ENCODE measurements at places on chromosomes 12 and 14.

DNA sequence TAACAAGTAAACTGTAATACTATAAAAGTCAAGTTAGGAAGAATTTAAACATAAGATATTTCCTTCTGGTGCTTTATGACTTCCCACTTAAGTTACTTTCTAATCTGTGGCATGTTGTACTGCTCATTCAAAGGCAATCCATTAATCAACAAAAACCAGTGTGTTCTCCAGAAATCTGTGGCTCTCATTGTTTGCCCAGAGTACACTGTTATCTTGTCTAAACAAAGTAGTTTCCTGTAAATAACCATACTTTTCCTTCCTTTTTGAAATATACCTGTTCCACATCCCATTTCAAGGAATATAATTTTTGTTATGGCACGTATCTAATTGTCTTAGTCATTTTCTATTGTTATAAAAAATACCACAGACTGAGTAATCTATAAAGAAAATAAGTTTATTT is 184.1 kb downstream of the CCER1 start:
- DNase-seq = no peak

GRCh38 chr12:48004053-48004941 is at the start of gene COL2A1:
Gene COL2A1 (minus strand): TSS chr12:48004476. CDS start chr12:48004321, 155 bp downstream.
- no peak for DNase-seq

DNA sequence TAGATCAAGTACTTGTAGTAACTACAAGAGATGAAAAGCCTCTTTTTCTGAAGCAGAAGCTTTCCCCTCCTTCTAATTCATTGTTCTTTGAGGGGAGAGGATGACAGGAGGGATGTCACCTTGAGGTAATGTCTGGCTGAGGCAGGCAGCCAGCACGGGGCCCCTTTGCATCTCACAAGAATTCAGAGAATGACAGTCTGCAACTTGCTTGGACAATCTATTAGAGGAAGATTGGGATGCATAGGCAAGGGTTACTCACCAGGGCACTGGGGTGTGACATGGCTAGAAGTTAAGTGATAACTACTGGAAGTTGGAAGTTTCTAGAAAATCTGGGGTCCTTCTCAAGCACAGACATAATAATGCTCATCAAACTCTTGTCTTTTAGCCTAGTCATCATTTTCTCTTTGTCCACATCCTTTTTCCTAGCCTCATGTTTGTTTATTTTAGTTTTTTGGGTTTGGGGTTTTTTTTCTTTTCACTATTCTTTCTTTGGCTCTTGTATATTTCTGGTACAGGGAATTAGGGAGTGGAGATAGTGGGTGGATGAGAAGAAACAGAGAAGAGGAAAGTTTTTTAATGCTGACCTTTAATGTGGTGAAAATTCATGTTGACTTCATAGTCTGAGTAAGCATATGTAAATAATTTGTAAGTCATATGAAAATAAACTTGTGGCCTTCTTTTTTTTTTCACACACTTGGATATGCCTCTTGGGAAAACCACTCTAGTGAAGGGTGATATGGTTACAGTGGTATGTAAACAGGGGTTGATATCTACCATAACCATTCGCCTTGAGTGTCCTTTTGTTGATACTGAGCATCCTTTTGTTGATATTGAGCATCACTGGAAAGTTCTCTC is 55.1 kb downstream of the TTLL5 start:
- no peak for DNase-seq

GRCh38 chr12:44889926-44890325 is 13.8 kb upstream of the NELL2 start:
- DNase-seq = no peak

DNA sequence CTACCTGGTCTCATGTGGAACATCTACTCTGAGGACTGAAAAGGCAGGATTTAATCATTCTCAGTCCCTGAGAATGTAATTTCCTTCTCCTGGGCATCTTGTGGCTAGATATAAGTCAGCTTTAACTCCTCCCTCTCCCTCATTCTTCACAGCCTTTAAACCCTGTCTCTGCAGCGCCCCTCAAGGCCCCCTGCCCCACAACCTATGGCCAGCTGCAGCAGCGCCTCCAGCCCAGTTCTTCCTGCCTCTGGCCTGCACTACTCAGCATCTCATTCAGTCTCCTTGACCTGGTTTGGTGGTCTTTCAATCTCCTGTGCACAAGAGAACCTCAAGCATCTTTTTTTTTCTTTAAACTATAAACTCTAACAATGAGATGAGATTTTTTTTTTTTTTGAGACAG is 29.3 kb downstream of the NCKAP5L start:
- DNase-seq = no peak
